ENCODE measurements at places on chromosomes 1 and 21.

DNA sequence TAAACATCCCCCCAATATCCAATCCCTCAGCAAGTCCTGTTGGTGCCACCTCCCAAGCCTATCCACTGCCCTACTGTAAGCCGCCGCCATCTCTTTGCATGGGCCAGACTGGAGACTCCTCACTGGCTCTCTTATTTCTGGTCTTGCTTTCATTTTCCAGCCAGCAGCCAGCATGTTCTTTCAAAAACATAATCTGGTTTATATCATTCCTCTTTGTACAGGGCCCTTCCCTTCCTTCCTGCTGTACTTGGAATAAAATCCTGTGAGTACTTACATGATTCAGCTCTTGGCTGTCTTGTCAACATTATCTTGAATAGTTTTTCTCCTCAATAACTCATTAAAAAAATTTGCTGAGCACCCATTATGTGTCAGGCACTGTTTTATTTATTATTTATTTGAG lies 28.2 kb downstream of the TLR5 start:
- DNase-seq = no peak

DNA sequence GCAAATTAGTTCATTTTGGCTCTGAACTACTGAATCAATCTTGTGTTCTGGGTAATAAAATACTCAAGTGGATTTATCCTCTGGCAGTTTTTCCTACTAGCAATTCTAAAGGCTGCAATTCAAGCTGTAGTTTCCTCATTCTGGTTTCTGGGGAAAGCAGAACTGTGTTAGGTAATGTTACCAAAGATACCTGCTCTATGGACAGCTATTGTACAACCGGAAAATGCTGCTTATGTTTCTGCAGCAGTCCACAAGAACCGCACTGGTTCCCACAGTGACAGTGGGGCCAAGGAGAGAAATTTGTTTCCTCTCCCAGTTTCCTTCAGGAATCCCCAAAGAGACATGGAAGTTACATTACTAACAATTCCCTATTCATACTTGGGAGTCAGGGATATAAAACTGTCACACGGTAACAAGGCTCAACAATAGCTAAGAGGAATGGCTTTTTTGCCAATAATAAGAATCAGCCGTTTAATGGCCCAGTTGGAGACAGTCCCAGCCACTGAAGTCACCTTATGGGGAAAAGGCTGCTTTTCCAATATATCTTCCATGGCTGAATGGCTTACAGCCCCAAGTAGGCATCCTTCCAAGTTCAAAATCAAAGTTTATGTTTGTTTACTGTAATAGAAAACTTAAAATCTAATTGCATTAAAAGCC lies 52.6 kb downstream of the PCNX2 start:
- no peak for DNase-seq

GRCh38 chr1:86757272-86757984 lies 53.1 kb downstream of the SH3GLB1 start:
- no peak for DNase-seq

- DNase-seq = no peak
Measured at GRCh38 chr1:18398791-18399530, 81.8 kb upstream of the KLHDC7A start.

DNA sequence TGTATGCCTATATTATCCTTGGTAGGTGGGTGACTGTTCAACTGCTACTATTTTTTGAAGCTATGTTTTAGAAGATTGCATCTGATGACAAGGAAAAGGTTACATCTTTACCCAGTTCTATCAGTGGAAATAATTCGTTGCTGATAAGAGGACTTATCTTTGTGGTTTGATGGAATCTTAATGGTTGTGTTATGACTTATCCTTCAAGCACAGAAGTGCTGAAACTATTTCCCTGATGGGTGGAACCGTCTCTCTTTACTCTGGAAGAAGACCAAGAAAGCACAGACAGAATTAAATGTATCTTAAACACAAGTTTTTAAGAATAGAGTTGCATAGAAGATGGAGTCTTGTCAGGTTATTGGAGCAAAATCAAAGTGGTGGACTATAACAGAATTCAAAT lies 437.7 kb upstream of the KAZN start:
- no peak for DNase-seq

GRCh38 chr1:54480525-54480848 lies 67.5 kb upstream of the ACOT11 start:
- DNase-seq = no peak

DNA sequence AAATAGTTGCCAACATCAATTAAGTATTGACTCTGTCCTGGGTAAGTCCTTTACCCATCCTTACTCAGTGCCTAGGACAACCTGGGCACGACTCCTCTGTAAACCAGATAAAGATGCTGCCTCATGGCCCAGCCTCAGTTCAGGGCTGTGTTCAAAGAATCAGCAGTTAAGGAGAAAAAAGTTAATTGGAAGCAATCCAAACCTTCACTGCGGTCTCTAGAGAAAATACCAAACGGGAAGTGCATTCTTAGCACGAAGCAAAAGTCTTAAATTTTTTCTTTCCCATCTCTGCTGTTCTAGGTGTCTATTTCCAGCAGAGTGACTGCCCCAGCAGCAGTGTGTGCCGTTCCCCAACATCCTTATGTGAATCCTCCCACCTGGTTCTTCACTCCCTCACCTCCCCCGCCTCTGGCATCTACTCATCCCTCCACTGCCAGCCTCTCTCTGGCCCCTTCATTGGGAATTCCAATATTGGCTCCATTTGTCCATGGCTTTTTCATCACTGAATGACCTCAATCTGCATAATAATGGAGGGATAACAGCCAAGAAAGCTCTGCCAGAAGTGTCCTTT lies 23.2 kb downstream of the KANK4 start:
- no peak for DNase-seq

DNA sequence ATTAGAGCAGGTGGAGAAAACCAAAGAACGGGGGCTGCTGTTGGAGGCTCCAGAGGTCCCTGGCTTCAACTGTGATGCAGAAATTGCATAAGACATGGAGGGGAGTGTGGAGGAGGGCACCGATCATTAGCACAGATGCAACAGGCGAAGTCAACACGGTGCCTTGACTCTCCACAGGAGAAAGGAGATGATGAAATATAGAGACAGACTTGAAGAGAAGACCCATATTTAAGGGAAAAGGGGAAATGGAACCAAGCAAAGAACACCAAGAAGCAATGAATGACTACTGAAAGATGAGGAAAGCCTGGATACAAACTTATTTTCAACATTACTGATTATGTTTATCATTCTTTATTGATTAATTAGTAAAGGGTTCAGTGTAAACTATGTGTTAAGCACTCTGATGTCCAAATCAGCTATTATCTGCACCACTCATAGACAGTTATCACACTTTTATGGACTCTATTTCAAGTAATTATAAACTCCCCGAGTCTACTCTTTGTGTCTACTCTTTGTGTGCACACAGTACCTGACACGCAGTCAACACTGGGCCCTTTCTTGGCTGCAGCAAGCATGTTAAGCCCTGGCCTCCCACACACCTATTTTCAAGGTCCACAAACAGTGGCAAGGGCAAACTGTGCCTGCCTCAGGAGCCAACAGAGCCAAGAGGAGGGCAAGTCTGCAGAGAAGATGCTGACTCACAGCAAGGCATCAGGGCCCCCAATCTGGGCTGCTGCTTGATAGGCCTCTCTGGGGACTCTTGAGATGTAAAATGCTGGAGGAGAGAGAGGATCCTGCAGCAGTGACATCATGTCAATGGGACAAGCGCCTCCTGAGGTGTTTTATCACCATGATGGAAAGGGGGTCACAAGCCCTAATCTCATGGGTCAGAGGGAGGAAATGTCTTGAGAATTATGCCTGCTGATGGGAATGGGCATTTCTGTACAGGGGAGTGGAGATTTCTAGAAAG lies 17.6 kb downstream of the PCNX2 start:
- DNase-seq = no peak

GRCh38 chr1:9298282-9298681 lies 5.6 kb downstream of the SPSB1 start:
- DNase-seq = no peak

DNA sequence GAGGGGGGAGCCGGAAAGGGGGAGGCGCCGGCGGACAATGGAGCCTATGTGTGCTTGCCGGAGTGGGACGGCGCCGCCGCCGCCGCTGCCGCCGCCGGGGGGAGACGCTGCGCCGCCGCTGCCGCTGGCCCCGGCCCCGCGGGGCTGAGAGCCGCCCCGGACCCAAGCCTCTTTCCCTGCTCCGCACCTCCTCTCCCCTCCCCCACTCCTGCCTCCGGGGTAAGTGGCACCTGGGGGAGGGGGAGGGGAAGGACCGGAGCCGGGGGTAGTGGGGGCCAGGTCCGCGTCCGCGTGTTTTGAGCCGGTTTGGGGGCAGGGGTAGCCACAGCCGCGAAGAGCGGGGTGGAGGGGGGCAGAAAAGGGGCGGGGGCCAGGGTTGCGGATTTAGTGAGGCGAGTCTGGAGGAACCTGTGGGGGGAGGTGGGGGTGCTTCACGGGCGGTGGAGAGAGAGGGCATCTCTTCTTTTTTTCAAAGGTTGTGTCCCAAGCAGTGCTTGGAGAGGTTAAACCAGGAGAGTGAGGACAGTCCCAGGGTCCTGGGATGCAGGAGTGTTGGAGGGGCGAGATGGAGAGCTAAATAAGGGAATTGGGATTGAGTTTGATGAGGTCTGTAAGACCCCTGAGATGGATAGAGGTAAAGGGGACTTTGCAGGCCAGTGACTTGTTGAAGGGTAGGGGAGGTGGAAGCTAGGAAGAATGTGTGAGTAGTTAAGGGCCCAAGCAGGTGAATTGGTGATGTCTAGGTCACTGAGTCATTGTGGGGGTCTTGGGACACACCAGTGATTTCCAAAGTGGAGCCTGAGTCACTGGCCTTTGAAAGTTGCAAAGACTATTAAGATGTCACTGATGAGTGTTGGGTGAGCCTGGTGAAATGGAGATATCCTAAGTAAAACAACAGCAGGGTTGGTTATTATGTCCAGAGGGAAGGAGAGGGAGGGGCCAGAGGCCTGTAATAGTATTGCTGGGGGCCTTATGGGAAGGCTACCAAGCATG lies 59.1 kb downstream of the BCL9 start:
- DNase-seq = no peak
